ENCODE measurements at places on chromosomes 6 and 20. TPM values are rescaled to one million over a fixed set of nuclear protein-coding genes. Genes with fewer than 3 reads are reported as not detected.
A peak's percentile ranks its signal among the peaks of the same experiment; 100 is the strongest.

DZANK1 gene
- total RNA-seq: 1.6 TPM

HMGCLL1 gene
- total RNA-seq: 0.18 TPM

C6orf52 gene
- 1.8 TPM for total RNA-seq

ULBP2 gene
- total RNA-seq: not detected

RFX6 gene
- total RNA-seq: 1.5 TPM

HNF4A gene
- total RNA-seq: 301 TPM

TREML2 gene
- total RNA-seq: 0.17 TPM

HLA-DOA gene
- 0.92 TPM for total RNA-seq

TFAP2A gene
- total RNA-seq: 0.55 TPM

ROS1 gene
- total RNA-seq: 2.6 TPM

SYCP2 gene
- 1.2 TPM for total RNA-seq

SLC26A8 gene
- 0.18 TPM for total RNA-seq

MOXD1 gene
- 0.79 TPM for total RNA-seq

AKAP7 gene
- total RNA-seq: 24.0 TPM

RXRB gene
- 37.0 TPM for total RNA-seq

- no peak for DNase-seq
Measured at GRCh38 chr6:41255638-41256246, 27.6 kb downstream of the TREML4 start.

DNA sequence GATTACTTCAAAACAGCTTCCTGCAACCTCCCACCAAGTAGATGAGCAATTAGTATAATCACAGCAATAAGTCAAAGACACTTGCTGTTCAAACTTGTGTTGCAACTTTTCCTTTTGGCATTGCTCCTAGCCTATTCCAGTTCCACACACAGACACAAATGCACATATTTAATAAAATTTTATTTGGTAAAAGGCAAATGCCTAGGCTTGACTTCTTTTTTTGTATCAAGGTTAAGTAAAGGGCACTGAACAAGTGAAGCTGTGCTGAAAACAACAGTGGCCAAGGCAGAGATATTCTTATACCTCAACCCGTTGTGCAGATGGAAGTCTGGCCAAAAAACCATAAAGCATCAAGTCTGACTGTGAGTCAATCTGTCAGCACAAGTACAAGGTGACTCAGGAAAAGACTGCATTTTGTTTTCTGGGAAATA lies 708.4 kb upstream of the CITED2 start:
- no peak for DNase-seq

DNA sequence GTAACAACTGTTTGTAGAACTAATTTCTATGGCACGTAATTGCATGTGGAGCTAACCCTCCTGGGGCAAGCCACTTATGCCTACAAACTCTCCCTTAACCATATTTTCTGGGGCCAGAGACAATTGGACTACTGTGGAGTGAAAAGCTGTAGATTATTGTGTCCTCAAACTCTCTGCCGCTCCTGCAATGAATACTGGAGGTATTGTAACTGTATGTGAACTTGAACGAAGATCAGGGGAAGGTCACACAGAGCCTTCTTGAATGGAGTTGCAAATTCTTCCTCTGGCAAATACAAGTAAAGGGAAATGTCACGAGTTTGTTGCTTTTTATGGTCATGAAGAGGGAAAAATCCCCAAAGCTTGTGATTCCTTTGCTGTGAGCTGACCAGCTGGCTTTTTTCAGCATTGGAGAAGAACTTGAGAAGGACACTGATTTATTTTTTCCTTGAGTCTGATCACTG lies 18.2 kb downstream of the AKAP12 start:
- DNase-seq: no peak

- DNase-seq: peak; percentile 73
Measured at GRCh38 chr6:3749067-3749841, 2.3 kb downstream of the PXDC1 start.

DNA sequence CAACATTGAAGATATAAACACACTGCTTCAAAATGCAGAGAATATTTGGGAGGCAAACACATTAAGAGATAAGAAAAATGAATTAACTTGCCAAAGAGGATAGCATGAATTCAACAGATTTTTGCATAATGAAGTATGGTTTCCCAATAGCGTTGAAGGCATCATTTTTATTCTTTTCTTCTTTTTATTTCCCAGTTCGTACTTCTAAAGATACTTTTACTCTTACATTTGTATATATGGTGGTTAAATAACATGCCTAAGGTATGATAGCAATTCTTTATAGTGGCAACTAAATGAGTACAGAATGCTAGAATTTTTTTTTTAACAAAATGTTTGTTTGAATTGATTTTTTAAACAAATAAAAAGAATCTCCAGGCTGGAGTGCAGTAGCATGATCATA lies 473.4 kb upstream of the MARCKS start:
- DNase-seq: no peak

- no peak for DNase-seq
Measured at GRCh38 chr6:1580109-1580508, 29.6 kb upstream of the FOXC1 start.

GRCh38 chr20:42576167-42576566 lies 613.5 kb downstream of the PTPRT start:
- DNase-seq: no peak

- DNase-seq: no peak
Measured at GRCh38 chr6:169839898-169840631, 88.6 kb downstream of the ERMARD start.

- peak; percentile 72 for DNase-seq
Measured at GRCh38 chr20:31587545-31588389, 17.3 kb upstream of the ID1 start.

- DNase-seq: no peak
Measured at GRCh38 chr6:75273009-75273408, 11.6 kb downstream of the TMEM30A start.

DNA sequence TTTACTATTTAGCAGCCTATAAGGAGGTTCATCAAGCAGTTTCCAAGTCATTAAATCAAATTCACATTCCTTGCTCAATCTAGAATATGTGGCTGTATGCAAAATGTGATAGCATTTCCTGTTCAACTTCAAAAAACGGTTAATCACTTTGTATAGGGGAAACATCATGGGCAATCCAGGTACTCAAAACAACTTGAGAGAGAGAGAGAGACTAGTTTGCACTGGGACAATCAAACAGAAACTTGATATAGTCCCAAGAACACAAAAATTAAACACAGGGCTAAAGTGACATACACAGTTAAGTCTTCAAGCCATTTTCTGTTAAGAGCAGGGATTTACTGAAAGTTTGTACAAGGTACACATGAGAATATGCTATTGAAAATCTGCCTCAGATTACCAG lies 7.4 kb downstream of the CPNE1 start:
- DNase-seq: no peak

GRCh38 chr6:71900642-71901041 lies 14.3 kb downstream of the RIMS1 start:
- no peak for DNase-seq

- no peak for DNase-seq
Measured at GRCh38 chr6:30862156-30862875, 22.0 kb upstream of the DDR1 start.

DNA sequence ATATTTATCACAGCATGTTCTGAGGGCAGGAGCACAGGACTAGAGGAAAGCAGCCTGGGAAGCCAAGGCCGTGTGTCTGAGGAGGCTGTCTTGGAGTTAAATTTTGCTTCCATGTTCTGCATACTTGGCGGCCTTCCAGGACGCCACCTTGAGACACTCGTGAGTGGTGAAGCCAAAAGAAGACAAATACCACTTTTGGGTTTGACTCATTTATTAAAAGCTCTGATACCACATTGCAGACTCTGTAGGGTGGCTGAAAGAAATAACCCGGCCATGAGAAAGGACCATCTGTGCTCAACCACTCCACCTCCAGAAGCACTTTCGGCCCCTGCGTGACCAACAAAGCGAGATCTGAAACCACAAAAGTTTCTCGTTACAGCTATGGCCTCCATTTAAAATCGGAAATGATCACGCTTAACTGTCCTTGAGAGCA lies 120.0 kb downstream of the TMEM242 start:
- DNase-seq: no peak

GRCh38 chr20:5033566-5033965 lies 32.3 kb upstream of the SLC23A2 start:
- no peak for DNase-seq
